Activated CD8-positive, alpha-beta memory T cell treated with anti-CD3 and anti-CD28 coated beads for 4 hours (primary cell): ENCODE measurements at places on chromosomes 4 and X.

DNA sequence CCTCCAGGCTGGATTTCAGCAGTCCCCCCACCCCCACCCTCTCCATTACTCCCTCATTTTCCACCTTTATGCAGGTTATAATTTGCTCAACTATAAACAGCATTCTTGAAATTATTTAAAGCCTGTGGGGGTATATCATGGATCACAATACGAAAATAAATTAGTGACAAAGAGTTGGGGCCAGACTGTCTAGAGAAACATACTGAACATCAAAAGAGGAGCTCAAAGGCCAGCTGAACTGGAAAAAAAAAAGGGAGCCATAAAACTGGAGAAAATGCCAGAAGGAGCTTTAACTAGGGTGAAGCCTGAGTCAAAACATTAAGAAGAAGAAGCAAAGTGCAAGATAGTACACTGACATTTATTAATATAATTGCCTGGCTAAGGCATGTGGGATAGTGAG is 137.8 kb downstream of the ANTXR2 start:
- DNase-seq: no peak

GRCh38 chr4:123446865-123447474 is 50.4 kb downstream of the SPRY1 start:
- no peak for DNase-seq

- DNase-seq: no peak
These were observed 2.7 kb downstream of the HAND2 start for GRCh38 chr4:173527103-173527891.

DNA sequence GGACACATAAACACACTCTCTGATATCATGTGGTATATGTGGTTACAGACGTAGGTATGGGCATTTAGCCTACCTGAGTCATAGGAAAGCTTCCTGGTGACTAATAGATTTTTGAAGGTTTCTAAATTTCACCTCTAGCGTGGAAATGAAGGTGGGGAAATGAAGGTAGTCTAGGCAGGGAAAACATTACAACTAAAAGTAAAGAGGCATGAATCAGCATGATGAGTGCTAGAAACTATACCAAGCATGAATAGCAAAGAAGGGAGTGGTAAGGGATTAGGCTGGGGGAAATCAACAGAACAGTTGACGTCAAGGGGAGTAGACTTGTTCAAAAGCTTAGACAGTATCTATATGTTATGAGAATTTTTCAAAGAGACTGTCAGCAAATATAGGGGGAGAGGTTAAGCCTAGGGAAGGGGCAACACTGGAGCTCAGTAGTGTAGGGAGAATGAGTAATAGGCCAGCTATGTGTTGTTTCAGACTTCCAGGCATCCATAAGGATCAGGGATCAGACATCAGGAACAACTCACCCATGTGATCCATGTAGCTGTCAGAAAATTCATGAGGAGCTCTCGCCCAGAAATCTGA is 279.3 kb upstream of the DIPK2B start:
- DNase-seq: no peak

GRCh38 chr4:169293343-169294176 is 22.8 kb upstream of the SH3RF1 start:
- no peak for DNase-seq

DNA sequence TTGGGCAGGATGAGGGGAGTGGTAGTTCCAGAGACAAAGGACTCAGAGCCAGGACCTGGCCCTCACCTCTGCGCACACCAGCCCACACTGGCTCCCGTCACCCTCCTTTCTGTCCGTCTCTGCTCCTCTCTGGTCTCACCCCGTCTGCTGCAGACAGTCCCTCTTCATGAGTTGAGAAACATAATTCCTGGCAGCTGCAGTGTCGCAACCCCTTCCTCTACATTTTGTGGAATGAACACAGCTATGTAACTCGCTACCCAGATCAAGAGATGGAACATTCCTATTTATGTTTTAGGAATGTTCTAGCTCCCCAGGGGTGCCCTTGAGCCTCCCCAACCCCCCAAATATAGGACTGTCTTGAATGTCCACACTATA is 59.3 kb downstream of the SHROOM2 start:
- no peak for DNase-seq

GRCh38 chrX:121558886-121559285 is 511.5 kb downstream of the GLUD2 start:
- no peak for DNase-seq
